ENCODE measurements at places on chromosomes 1 and 21. TPM values are rescaled to one million over a fixed set of nuclear protein-coding genes. Genes with fewer than 3 reads are reported as not detected.

GRCh38 chr1:45116340-45116739 lies 90.1 kb downstream of the ZSWIM5 start:
- no peak for DNase-seq

- DNase-seq, result no peak
These were observed 185.4 kb downstream of the TTLL7 start for GRCh38 chr1:83813576-83813975.

DNA sequence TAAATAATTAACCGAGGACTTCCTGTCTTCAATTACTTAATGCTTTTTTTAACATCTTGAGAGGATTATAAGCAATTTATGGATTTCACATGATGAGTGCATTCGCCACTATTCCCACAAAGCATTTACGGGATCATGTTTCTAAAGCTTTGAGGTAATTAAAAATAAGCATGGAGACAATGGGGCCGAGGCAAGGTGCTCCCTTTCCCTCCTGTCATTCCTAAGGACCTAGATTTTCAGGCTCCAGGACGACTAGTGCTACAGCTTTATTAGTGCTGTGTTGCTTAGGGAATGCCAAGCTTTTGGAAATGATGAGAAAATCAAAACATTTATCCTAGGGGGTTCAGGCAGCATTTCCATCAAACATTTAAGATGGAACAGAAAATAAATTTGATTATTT lies 209.2 kb downstream of the KCTD3 start:
- DNase-seq, result no peak

DNA sequence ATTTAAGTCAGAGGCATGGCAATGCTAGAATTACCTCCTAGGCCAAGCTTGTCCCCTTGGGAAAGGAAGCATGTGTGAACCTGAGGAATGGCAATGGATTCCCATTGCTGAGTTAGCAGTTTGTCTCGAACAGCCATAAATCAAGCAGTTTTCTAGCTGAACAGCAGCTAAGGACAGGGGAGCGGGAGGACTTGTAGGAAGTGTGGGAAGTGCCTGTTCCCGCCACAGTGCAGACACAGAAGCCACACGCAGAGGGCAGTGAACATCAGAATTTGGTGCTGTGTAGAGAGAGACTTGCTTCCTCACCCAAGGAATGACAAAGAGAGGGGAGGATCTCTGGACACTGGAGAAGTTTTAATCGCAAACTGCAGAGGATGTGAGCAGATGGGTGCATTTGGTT lies 3.8 kb downstream of the PHGDH start:
- DNase-seq, result peak; percentile 77

DNA sequence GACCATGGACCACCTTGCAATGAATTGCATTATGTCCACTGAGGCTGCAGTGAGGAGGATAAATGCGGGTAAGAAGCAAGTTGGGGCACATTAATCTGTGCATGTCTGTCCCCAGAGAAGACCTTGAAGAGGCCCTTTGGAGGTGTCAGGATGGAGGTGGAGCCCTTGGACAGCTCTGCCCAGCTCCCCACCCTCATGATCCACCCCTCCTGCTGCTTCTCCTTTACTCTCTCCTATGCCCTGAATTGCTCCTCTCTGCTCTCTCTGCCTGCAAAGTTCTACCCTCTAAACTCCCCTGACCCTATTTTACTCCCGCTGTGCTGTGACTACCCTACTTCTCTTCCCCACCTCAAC lies 292.4 kb upstream of the USP24 start:
- DNase-seq, result no peak

- no peak for DNase-seq
These were observed 161.6 kb upstream of the RAB4A start for GRCh38 chr1:229109320-229109761.

Gene TCEA3
- total RNA-seq, result 44.8 TPM

Gene S100A2
- total RNA-seq, result 20.7 TPM

Gene OR2AK2
- not detected for total RNA-seq

Gene CYP2J2
- 3.1 TPM for total RNA-seq

All from umbilical cord (tissue), 2 donors.